Activated naive CD4-positive, alpha-beta T cell treated with anti-CD3 and anti-CD28 coated beads for 36 hours (primary cell): ENCODE measurements at places on chromosomes 12 and 14.

GRCh38 chr12:2082321-2082720 is 29.5 kb downstream of the CACNA1C start:
- no peak for DNase-seq

- no peak for DNase-seq
These were observed 9.7 kb downstream of the NAP1L1 start for GRCh38 chr12:76074701-76075336.

DNA sequence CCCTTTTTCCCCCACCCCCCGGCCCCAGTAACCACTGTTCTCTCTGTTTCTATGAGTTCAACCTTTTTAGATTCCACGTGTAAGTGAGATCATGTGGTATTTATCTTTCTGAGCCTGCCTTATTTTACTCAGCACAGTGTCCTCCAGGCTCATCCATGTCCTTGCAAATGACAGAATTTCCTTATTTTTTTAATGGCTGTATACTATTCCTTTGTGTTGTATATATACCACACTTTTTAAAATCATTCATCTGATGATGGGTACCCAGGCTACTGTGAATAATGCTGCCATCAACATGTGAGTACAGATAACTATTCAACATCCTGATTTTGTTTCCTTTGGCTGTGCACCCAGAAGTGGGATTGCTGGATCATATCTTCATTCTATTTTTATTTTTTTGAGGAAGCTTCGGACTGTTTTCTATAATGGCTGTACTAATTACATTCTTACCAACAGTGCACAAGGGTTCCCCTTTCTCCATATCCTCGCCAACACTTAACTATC is 54.7 kb downstream of the DDX51 start:
- DNase-seq: no peak

- peak; percentile 35 for DNase-seq
These were observed 1.2 kb downstream of the SSTR1 start for GRCh38 chr14:38208618-38209562.

- peak; percentile 83 for DNase-seq
These were observed 185.6 kb upstream of the C14orf180 start for GRCh38 chr14:104393898-104394381.

GRCh38 chr14:96965885-96966595 is 168.9 kb downstream of the VRK1 start:
- no peak for DNase-seq

DNA sequence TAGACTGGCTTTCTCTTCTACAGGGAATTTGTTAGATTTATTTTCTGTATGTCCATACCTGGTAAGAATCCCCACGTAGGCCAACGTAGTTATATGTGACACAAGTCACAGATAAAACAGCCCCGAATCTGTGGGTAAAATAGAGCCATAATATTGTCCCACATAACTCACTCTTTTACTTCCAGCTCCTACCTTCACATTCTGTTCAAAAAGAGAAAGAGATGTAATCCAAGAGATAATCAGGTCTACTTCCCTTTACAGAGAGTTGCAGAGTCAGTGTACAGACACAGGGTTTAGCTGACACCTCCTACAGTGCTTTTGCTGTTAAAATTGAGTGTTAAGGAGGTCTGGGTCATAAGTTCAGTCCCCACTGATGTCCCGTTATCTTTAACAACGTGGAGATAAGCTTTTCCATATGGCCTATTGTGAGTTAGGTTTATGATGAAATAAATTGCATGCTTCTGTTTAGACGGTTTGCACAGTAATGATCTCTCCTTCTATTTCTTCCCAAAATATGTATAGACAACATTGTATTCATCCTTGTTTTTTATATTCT is 446.5 kb downstream of the ADAMTS20 start:
- DNase-seq: no peak

- DNase-seq: no peak
These were observed 190.9 kb downstream of the ETV6 start for GRCh38 chr12:11840366-11840765.

DNA sequence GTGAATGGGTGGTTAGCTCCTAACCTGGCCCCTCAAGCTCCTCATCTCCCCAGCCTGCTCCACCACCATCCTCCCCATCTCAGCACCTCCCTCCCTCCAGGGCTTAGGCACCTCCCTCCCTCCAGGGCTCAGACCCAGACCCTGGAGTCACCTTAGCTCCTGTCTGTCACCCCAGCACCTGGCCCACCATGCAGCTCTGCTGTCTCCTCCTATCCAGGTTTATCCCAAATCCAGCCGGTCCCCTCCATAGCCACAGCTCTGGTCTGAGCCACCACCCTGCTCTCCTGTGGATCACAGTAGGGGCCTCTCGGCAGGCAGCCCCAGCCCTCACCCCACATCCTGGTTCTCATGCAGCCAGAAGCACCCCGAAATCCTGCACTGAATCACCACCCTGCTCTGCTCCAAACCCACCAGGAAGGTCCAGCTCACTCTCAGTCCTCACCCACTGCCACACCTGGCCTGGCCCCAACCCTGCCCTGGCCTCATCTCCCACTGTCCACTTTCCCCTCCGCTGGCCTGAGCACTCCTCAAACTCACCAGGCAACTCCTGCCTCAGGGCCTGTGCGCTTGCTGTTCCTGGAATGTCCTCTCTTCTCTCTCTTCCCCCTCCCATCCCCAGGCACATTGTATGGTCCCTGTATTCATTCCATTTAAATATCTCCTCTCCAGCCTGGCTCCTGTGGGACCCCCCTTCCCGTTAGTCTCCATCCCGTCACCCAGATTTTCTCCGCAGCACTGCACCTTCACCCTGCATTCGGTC is 62.6 kb downstream of the DIO3 start:
- no peak for DNase-seq

GRCh38 chr12:53791735-53792326 is 40.1 kb upstream of the CISTR start:
- peak; percentile 42 for DNase-seq

DNA sequence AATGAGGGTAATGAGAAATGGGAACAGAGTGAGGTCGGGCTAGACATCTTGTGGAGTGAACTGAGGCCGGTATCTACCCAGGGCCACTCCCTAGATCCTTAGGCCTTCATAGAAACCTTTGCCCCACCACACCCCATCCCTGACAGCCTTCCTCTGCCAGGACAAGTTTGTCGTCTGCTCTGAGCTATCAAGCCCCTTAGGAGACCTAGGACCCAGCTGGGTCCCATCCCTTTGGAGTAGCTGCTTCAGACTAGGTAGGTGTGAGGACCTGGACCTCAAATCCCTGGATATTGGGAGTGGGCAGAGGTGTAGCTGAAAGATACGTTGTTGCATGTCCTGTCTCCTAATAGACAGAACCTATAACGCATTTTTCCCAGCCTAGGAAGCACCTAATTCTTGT is at the start of gene TMEM253:
Gene TMEM253, plus strand, starts transcription at position 136 of the 400 bp plus-strand sequence. CDS start 278 bp downstream, outside the sequence.
- no peak for DNase-seq

DNA sequence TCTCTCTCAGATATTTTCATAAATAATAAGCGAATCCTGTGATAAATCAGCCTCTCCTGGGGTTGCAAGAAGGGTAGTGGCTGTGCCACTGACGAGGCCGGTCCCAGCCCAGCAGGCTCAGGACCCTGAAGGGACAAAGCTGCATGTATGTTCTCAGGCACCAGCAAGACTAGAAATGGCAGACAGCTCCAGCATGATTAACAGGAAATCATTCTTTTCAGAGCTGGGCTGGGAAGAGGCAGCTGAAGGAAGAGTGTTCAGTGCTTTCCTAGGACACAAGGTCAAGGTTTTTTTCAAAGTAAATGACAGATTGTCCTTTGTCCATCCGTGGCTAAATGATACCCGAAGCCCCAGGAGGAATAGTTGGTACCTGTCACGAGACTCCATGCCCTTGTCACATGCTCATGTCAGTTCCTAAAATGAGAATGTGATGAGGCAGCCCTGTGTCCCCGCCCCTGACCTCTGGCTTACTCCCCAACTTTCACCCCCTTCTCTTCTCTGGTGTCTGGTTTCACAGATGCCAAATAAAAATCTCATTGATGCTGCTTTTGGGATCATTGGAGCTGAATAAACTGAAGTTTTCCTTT is 65.1 kb downstream of the PPP1R36 start:
- no peak for DNase-seq

- no peak for DNase-seq
These were observed 33.1 kb downstream of the SNX6 start for GRCh38 chr14:34596891-34597290.

DNA sequence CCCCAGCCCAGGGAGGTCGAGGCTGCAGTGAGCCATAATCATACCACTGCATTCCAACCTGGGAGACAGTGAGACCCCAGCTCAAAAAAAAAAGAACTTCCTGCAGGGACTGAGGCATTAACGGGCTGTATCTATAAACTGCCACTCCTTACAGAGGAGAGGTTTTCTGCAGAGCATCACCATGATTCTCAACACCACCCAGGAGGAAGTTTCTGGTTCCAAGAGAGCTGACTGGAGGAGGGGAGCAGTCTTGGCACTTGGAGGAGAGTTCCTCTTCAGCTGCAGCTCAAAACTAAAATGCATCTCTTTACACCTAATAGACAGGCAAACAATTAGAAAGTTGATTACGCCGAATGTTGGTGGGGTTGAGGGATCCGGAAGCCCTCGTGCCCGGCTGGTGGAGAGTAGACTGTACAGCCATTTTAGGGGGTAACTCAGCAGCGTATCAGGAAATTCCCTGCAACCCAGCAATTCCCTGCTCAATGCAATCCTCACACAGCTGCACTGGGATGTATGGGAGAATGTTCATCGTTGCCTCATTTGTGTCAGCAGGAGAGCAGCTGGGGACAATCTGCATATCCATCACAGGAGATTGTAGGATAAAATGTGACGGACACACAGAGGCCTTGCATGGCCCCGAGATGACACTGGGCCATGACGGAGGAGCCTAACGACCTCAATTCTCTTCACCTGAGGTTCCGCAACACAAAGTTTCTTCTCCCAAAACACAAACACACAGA is 36.6 kb downstream of the ACTN1 start:
- no peak for DNase-seq

DNA sequence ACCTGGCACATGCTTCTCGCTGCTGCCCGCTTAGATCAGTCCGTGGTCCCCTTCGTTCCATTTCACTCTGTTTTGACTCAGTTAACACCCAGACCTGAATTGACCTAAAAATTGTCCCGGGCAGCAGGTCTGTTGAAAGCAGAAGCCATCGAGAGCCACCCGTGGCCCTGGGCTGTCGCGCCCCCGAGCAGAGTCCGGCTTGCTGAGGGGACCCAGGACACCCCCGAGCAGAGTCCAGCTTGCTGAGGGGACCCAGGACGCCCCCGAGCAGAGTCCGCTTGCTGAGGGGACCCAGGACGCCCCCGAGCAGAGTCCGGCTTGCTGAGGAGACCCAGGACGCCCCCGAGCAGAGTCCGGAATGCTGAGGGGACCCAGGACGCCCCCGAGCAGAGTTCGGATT is 50.2 kb upstream of the GALNT9 start:
- DNase-seq: no peak
